ENCODE measurements at places on chromosomes 11 and 22.

- DNase-seq = no peak
Observed at GRCh38 chr22:22880645-22881044, 7.0 kb upstream of the IGLL5 start.

DNA sequence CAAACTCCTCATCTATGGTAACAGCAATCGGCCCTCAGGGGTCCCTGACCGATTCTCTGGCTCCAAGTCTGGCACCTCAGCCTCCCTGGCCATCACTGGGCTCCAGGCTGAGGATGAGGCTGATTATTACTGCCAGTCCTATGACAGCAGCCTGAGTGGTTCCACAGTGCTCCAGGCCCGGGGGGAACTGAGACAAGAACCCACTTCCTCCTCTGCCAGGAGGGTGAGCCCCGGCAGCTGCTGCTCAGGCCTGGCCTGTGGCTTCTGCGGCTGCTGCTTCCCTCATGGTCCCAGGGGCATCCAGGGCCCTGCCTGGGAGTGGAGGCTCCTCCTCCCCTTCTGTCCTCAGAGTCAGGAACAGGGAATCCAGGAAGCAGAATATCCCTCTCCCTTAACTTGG is 98.4 kb downstream of the ZNF280B start:
- DNase-seq = no peak

GRCh38 chr22:43923631-43924464 is at the start of gene PNPLA3:
TSS of gene PNPLA3 (plus strand) at chr22:43923805. CDS start at chr22:43923912, 107 bp downstream.
- DNase-seq = peak; percentile 88

- peak; percentile 25 for DNase-seq
Observed at GRCh38 chr22:37419969-37420685, 7.2 kb downstream of the ELFN2 start.

DNA sequence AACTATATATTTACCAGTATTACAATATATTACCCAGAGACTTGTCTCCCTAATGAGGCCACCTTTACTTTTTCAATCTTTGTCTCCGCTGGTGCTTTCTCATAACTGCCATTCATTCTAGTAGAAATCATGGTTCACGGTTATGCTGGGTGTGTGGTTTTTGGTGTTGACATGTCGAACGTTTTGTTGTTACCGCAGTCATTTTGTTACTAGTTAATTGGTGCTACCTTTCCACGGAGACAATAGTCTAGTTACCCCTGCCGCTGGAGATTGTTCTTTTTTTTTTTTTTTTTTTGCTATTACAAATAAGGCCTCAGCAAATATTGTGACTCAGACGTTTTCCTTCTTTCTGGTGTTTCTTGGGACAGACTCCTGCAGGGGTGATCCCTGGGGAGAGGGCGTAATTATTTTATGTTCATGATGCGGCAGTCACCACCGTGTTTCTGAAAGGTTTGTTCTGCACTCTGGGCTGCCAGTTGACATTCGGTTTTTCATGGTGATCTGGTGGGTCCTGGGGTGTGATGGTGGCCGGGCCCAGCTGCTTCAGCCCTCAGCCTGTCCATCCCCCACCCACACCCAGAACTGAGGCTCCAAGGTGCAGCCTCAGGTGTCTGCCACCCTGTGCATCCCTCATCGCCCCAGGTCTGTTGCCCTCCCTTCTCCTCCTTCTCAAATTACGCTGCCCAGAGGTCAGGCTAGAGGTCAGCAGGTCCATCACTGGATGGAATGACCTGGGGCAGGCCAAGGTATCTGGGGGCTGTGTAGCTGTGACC is 28.6 kb downstream of the LRP5 start:
- DNase-seq = no peak

DNA sequence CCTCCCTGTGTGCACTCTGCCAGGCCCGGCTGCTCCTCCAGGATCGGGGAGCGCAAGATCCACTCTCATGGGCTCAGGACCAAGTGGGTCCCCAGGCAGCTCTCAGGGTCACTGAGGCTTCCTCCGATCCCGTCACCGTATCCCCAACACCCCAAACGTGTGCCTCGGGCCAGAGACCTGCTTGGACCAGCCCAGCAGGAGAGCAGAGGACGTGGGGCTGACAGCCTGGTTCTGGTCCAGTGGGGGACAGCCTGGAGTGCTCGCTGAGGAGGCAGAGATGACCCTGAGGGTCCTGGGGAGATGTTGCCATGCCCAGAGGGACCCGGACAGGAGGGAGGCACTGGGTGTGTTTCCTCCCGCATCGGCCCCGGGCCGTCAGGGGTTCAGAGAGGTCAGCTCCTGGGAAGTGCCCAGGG is 1402.6 kb downstream of the BRD1 start:
- no peak for DNase-seq

- peak; percentile 35 for DNase-seq
Observed at GRCh38 chr22:26259510-26259909, 90.2 kb downstream of the SEZ6L start.

- no peak for DNase-seq
Observed at GRCh38 chr11:59154610-59155009, 12.0 kb downstream of the FAM111A start.

GRCh38 chr11:7353100-7353499 is 101.4 kb downstream of the SYT9 start:
- DNase-seq = peak; percentile 34

DNA sequence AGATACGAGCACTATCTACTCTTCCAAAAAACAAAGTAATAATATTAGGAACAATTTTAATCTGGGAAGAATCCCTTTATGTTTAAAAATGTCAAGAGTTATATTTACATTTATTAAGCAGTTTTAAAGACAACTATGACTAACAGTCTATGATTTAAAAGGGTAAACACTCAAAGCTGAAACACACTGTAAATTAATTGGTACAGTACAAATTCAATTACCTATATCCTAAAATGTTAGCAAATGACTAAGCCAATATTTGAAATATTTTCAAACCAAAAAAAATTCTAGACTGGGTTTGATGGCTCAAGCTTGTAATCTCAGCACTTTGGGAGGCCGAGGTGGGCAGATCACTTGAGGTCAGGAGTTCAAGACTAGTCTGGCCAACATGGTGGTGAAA is 36.0 kb upstream of the CHRNA10 start:
- DNase-seq = peak; percentile 25

- DNase-seq = no peak
Observed at GRCh38 chr11:60097189-60097588, 8.7 kb downstream of the MS4A2 start.

DNA sequence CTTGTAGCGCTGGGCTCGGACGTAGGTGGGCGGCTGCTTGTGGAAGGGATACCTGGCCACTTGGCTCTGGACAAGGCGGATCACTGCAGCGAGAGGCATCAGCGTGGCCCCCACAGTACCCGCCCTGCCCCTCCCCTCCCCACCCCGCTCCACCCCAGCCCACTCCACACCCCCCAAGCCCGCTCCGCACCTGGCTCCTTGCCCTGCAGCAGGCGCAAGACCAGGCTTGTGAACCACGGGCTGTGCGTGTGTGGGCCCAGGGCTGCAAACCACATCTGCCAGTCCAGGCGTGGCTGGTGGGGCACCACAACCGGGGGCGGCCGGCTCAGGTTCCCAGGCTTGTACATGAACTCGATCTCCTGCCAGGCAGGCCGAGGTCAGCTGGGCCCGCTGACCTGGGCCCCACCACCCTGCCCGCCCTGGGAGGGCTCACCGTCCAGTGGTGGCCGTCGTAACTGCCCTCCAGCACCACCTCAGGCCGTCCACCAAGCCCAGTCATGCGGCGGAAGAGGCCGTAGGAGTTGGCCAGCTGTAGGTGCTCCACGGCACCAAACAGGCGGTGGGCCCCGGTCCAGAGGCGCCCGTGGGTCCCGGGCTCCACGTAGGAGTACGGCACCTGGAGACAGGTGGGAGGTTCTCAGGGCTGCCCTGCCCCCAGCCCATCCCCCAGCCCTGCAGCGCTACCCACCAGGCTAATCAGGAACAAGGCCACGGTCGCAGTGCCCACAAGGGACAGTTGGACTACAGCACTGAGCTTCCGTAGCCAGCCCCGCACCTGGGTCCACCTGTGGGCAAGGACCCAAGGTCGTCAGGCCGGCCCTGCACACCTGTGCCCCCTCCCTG is 2.9 kb downstream of the LMF2 start:
- no peak for DNase-seq

DNA sequence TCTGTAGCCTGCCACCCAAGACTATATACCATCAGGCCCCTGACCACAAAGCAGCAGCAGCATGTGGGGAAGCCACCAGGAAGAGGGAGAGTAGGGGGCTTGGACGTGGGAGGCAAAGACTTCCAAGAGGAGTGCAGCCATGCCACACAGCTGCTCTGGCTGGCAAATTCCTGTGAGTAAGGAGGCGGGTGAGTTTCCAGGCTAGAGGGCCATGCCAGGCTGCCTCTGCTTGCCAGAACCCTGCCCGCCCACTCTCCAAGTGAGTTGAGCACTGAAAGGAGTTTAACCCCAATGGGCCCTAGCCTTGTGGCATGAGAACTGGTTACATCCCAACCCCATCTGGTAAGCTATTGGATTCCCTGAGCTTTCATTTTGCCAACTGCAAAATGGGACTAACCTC is 4.7 kb upstream of the DGAT2 start:
- no peak for DNase-seq

- peak; percentile 18 for DNase-seq
Observed at GRCh38 chr11:64583296-64584262, 7.4 kb upstream of the SLC22A12 start.

DNA sequence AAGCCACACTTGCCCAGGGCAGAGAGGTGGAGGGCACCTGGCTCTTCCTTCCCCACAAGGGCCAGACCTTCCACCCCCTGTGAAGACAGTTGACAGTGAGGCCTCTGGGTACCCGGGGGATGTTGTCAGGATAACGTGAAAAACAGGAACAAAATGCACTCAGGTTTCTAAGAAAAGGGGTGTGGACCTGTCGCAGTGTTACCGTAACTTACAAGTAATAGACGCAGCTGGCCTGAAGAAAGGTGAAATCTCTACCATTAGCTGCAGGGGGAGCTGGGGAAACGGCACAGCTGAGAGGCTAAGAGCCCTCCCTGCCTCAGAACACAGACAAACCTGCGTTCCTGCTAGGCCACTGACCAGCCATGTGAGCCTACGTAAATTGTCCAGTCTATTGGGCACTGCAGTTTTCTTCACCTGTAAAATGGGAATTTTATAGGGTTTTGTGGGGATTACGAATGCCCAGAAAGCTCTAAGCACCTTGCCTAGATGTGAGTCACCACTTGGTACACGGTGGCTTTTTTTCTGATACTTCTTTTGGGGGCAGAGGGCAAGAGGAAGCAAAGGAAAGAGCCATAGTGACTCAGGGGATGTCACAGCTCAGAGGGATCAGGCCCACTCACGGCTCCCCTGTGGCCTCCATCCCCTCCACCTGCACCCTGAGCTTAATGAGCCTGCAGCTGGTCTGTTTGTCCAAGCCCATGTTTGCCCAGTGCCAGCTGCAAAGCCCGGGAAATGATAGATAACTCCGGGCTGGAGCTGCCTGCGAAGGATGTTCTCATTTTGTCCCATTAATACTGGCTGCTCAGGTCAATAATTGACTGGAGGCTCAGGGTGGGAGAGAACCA is 18.4 kb upstream of the CABP7 start:
- peak; percentile 55 for DNase-seq

GRCh38 chr22:43407591-43407990 is 4.2 kb upstream of the MPPED1 start:
- DNase-seq = no peak

DNA sequence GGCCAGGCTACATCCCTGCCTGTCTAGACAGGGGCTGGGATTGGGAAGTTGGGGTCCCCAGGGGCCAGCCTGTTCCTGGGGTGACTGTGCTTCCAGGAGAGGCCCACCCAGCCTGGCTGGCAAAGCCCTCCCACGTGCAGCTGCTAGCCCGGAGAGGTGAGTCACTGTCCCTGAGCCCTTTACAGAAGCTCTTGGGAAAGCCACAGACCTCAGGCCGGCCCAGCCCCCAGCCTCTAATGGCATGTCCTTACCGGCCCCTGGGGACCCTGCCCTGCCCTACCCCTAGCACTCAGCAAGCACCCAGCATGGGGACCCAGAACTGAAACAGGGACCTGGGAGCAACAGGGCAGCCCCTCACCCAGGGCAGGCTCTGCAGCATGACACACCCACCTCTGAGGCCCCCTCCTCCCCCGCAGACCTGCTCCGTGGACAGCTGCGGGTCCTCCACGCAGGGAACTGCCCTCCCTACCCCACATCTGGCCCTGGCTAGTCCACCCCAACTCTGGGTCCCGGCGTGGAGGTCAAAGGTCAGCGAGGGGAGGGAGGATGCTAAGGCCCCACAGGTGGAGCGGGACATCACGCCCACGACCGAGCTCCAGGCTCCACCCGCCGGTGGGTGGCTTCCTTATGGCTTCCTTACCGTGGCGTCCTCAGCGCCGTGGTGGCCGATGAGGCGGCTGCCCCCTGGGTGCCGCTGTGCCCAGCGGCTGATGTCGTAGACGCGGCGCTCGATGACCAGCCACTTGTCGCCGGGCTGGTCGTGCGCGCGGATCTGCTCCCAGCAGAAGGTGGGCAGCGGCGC is 615 bp downstream of the FADS3 start:
- DNase-seq = peak; percentile 84

DNA sequence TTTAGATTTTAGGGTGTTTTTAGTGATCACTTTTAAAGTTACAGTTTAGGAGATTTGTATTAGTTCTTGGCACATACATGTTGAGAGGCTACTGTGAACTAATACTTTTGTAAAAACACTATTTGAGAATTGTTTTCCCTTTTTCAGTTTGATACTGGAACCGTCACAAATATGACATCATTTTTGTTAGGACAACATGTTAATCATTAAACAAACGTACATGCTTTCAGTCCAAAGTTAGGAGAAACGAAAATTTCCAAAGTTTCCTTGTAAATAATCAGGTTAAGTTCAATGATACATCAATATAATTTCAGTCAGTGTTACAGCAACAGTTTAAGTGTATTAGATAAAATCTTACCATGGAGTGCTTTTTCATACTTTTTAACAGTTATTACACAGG is 53.1 kb downstream of the SPECC1L start:
- no peak for DNase-seq

- DNase-seq = no peak
Observed at GRCh38 chr11:2445746-2446551, 1.1 kb downstream of the KCNQ1 start.

GRCh38 chr22:25025491-25026400 is 73.2 kb downstream of the KIAA1671 start:
- DNase-seq = peak; percentile 21

GRCh38 chr11:102647430-102647829 is 22.3 kb upstream of the MMP20 start:
- no peak for DNase-seq

- DNase-seq = no peak
Observed at GRCh38 chr22:28728621-28729313, 12.9 kb downstream of the CHEK2 start.

- DNase-seq = no peak
Observed at GRCh38 chr22:25373961-25374360, 154.5 kb downstream of the CRYBB2 start.

- no peak for DNase-seq
Observed at GRCh38 chr11:13782390-13783075, 114.1 kb downstream of the FAR1 start.
